ENCODE measurements at places on chromosomes 7 and 10. TPM values are rescaled to one million over a fixed set of nuclear protein-coding genes. Genes with fewer than 3 reads are reported as not detected.

- DNase-seq: no peak
These were observed 101.1 kb downstream of the ELAPOR2 start for GRCh38 chr7:86958380-86958779.

DNA sequence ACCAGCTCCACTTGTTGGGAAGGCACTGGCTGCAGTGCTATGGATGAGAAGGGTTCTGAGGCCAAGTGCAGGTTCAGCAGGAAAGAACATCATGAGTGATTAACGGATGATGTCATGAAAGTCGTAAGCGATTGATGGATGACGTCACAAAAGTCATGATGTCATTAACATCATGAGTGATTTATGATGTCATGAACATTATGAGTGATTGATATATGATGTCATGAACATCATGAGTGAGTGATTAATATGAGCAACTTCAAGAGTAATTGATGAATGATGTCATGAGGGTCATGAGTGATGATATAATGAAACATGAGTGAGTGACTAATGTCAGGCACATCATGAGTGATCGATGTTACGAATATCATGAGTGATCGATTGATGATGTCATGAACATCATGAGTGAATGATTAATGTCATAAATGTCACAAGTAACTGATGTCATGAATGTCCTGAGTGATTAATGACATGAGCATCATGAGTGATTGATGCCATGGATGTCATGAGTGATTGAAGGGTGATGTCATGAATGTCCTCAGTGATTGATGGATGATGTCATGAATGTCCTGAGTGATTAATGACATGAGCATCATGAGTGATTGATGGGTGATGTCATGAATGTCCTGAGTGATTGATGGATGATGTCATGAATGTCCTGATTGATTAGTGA lies 185.6 kb downstream of the PAXIP1 start:
- no peak for DNase-seq

GRCh38 chr7:95531605-95532219 lies 46.0 kb downstream of the ASB4 start:
- DNase-seq: no peak

DNA sequence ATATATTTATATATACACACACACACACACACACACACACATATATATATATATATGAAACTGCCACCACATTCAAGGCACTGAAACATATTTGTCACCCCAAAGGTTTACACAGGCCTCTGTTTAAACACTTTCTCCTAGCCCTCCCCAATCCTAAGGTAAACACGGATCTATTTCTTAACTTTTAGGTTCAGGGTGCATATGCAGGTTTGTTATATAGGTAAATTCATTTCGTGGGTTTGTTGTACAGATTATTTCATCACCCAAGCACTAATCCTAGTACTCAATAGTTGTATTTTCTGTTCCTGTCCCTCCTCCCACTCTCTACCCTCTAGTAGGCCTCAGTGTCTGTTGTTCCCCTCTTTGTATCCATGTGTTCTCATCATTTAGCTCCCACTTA lies 305.0 kb downstream of the GPR37 start:
- DNase-seq: no peak

DNA sequence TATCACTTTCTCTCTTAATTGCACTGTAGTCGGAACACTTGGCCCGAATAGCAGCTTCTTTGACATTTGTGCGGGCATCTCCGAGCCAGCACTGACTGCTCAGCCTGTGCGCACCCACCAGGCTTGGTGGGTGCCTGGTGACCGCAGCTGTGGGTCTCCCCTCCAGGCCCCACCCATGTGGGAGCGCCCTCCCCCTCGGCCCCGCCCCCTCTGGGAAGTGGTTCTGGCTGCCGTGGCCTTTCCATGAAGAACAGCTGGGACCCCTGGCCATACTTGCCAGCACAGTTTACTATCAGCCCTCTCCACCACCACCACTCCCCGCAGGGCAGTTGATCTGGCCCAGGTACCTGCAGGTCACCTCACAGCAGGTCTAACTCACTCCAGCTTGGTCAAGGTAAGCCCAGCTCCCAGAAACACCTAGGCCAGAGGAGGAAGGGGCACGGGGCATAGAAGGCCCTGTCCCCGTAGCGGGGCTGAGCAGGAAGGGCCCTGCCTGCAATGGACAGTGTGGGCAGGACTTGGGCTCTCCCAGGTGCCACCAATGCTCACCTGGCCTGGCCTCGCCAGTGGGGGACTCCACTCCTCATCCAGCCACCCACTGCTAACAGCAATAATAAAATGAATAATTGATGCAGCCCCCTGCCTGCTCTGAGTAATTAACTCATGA lies 5.8 kb downstream of the RASGEF1A start:
- DNase-seq: no peak

GRCh38 chr7:18302097-18302496 lies 193.5 kb upstream of the HDAC9 start:
- no peak for DNase-seq

GRCh38 chr10:22693860-22694259 lies 20.5 kb downstream of the PIP4K2A start:
- DNase-seq: no peak

- DNase-seq: no peak
These were observed 209.9 kb downstream of the BBS9 start for GRCh38 chr7:33339074-33339790.

- DNase-seq: no peak
These were observed 8.3 kb upstream of the ZNF783 start for GRCh38 chr7:149253665-149254064.

DNA sequence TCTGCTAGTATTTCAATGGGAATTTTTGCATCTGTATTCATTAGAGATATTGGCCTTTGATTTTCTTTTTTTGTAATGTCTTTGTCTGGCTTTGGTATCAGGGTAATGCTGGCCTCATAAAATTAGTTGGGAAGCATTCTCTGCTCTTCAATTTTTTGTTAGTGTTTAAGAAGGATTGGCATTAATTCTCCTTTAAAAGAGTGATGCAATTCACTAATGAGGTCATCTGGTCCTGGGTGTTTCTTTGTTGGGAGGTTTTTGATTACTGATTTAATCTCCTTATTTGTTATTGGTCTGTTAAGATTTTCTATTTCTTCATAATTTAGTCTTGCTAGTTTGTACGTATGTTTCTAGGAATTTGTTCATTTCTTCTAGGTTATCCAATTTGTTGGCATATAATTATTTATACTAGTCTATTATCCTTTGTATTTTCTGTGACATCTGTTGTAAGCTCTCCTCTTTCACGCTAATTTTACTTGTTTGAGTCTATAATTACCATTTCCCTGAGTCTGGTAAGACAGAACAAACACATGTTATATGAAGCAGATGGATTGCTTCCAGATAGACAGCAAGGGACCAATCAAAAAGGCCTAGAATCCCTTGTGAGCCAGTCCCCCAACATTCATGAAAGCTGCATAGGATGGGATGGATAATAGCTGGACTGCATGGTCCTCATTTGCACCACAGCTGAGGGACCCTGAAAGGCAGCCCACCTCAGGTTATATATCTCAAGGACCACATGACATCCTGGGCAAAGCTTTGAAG lies 54.4 kb downstream of the MTPAP start:
- DNase-seq: no peak

DNA sequence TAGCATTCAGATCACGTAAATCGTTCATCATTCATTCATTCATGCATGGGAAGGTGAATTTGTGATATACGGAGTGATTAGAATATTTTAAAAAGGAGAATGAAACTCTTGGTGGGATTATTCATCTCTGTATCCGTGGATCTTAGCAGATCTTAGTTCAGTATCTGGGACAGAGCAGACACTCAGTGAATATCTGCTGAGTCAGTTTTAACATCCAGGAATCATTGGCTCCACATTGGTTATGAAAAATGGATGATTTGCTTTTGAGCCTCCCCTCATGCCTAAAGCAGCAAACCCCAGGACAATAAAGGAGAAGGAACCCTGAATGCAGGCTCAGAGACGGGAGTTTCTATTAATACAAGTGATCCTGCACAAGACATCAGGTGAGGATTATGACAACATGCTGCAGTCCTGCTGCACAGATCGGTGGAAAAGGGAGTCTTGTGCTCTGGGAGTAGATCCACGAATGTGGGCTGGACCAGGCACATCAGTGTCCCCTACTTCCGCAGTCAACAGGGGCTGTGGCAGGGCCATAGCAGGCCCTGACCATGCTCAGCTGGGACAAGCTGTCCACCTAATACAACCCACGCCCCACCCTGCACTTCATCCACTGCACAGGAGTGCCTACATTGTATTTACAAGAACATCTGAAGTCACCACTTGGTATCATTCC lies 26.9 kb upstream of the FIGNL1 start:
- no peak for DNase-seq

- peak; percentile 87 for DNase-seq
These were observed 26.5 kb downstream of the NUB1 start for GRCh38 chr7:151368136-151368571.

DNA sequence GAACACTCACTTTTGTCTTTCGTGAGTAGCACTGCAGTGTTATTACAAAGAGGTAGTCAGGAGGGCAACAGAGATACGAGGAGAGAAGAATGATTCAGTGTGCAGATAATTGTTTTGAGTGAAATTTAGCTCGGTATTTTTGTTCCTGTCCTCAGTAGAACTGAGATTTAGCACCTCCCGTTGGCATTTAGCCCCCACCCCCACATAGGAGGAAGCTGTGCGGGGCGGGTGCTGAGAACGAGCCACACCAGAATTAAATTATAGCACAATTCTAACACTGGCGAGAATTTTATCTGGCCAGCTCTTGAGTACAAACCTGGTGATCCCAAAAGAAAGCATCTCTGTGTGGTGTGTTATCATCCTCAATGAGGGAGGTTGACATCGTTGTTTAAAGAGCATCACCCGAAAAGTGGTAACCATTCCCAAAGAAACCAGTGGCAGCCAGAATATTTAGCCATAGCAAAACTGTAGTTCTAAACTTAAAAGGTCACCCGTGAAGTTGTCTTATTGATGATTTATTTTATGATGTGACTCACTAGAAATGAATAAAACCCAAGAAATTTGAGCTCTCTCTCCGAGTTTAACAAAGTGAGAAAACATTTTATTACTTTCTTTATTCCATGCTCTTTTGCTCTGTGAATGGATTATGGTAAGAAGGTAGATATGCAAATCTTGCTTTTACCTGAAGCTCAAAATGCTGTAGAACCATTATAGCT lies 612.2 kb downstream of the SUGCT start:
- no peak for DNase-seq

- no peak for DNase-seq
These were observed 40.4 kb upstream of the DLX5 start for GRCh38 chr7:97064972-97065587.

GRCh38 chr7:134721171-134721570 lies 58.3 kb upstream of the CALD1 start:
- no peak for DNase-seq

- no peak for DNase-seq
These were observed 4.7 kb upstream of the UNCX start for GRCh38 chr7:1227814-1228544.

DNA sequence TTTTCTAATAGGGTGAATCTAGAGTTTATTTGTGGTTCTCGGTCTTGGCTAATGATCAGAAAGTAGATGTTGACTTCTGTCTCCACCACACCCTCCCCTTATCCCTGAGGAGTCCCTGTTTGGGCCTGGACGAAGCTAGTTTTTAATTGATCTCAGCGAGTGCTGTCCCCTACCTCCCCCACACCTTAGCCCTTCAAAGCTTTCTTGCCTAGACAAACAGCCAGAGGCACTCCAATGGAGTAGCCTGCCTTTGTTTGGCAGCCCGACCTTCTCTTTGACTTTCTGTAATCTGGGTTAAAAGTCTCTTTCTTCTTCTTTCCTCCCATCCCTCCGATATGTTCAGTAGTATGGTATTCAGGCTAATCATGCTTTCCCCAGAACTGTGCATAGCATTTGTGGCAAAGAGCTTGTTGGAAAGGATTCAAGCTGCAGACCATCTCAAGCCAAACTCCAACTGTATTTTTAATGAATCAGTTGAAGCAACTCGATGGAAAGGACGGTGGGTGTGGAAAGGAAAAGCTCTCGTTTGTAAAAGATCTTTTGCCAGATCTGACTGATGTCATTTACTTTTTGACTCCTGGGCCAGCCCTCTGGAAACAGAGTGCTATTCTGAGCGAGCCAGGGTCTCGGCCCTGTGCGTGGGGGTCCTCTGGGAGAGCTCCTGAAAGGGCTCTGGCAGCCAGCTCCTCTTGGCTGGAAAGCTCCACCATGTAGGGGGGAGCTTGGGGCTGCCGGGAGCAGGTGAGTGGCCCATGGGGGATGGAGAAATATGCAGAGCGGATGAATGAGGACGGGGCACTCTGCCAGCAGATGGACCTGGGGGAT lies 4.5 kb downstream of the FAM180A start:
- no peak for DNase-seq

- DNase-seq: no peak
These were observed 66.1 kb upstream of the PIP4K2A start for GRCh38 chr10:22780474-22780885.

- DNase-seq: no peak
These were observed 587.5 kb upstream of the MGMT start for GRCh38 chr10:128879441-128880140.

GRCh38 chr10:3533296-3533695 lies 251.7 kb downstream of the KLF6 start:
- DNase-seq: no peak

- DNase-seq: no peak
These were observed 112.8 kb upstream of the PDCD4 start for GRCh38 chr10:110758898-110759297.

GRCh38 chr7:50455658-50456057 lies 5.5 kb upstream of the FIGNL1 start:
- no peak for DNase-seq

DNA sequence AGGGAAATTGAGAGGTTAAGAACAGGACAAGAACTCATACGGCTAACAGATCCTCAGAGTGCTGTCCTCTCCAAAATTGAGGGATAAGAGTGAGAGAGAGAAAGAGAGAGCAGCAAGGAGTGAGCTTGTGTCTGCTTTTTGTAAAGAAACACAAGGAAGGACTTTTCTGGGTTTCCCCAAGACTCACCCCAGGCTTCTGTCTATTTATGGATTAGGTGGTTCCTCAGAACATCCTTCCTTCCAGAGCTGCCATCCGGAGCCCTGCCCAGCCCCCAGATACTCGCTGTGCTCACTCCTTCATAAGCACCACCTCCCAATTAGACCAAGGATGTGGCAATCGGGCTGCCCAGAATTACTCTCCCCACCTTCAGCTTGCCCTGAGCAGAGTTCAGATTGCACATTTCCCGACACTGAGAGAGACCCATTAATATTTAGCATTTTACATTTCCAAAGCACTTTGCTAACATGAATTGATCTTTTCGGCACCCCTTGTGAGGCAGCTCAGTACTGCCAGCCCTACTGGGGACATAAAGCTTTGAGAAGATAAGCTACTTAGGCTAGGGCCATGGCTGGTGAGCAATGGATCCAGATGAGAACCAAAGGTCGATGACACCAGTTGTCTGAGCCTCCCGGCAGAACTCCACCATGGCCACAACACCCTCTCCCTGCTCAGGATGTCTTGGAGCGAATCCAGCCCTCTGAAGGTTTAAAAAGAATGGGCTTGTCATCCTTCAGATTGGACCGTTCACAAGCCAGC lies 19.2 kb upstream of the R3HCC1L start:
- no peak for DNase-seq

The HERC4 gene
- total RNA-seq: 59.0 TPM

The FLNC gene
- total RNA-seq: not detected

The SLF2 gene
- total RNA-seq: 35.9 TPM

The GARIN1A gene
- not detected for total RNA-seq

The OPN1SW gene
- not detected for total RNA-seq

The CTNNA3 gene
- total RNA-seq: not detected

The LRRN3 gene
- total RNA-seq: 4.0 TPM

The ZNF467 gene
- 0.45 TPM for total RNA-seq

The GPR22 gene
- total RNA-seq: not detected

The PRSS1 gene
- total RNA-seq: not detected

All from activated CD4-positive, alpha-beta memory T cell treated with anti-CD3 and anti-CD28 coated beads for 36 hours (primary cell).